ENCODE measurements at places on chromosomes 2 and 18.

- DNase-seq = no peak
Measured at GRCh38 chr18:59954241-59954640, 54.4 kb downstream of the PMAIP1 start.

DNA sequence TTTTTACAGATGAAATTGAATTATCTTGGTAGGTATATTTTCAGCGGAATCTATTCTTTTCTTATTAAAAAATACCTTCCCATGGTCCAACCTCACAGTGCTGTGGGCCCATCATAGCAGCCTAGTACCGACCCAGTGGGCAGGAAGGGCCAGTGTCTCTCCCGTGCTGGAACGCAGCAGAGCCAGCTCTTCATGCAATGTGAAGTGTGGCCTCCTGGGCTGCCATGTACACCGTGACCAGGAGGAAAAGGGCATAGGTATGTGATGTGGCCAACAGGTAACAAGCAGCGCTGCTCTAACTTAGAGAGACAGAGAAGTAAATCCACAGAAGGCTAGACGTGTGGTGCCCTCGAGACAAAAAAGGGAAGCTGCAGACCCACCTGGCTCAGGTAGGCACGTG lies 221.1 kb upstream of the SALL3 start:
- DNase-seq = no peak

DNA sequence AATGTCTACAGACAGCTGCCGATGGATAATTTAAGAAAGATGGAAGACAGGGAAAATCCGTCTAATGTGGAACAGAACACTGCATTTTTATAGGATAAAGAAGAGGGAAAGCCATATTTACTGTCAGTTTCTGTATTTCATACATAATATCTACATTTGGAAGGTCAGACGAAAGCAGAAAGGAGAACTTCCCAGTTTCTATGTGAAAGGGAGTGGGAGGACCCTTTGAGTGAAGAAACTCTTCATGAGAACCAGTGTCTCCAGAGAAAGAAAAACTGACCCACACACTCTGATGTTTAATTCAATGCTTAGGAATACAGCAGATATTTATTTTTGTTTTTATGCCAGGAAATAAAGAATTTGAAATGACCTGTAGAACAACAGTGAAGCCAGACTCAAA lies 127.2 kb downstream of the CALCRL start:
- DNase-seq = no peak

GRCh38 chr18:36634573-36635216 lies 194.1 kb downstream of the TPGS2 start:
- DNase-seq = no peak

GRCh38 chr18:70290482-70291294 lies 1.8 kb downstream of the SOCS6 start:
- no peak for DNase-seq

- peak; percentile 92 for DNase-seq
Measured at GRCh38 chr2:5691221-5691984, 781 bp upstream of the SOX11 start.

DNA sequence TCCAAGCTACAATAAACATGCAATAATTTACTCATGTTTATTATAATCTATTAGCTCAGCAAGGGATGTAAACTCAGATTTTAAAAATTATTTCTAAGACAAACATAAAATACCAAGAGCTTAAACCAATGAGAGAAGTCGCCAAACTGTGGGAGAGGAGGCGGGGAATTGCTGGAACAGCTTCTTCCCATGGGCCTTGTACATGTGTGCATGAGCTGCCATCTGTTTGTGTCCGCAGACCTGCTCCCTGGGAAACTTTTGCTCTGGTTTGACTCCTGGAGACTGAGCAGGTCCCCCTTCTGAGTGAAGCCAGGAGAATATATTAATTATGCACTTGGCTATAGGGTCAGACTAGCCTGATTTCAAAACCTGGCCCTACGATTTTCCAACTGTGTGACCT lies 655.9 kb upstream of the SOX11 start:
- no peak for DNase-seq

DNA sequence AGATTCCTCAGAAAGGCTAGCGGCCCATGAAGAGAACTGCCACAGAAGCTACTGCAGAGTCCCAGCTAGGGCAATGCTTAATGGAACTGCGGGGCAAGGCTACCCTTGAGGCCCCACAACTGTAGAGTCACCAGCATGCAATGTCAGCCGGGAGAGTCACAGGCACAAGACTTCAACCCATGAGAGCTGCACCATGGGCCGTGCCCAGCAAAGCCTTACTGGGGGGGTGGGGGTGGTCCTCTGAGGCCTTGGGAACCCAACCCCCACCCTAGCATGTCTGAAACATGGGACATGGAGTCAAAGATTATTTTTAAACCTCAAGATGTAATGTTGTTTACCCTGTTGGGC lies 20.2 kb downstream of the DPP4 start:
- no peak for DNase-seq

DNA sequence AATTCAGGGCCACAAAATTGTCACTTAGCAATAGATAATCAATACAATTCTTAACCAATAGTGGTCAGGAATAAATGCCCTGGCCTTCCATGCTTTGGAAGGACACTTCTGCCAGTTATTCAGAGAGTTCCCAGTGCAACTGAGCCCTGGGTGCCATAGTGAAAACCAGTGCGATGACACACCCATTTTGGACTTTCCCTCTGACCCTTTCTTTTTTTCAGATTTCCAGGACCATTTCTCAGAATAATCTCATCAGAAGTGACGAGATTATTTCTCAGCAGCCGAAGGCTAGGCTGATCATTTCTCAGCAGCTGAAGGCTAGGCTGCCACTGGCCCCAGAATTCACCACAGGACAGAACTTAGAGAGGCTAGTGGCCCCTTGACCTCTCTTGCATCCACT lies 106.6 kb upstream of the MYCN start:
- no peak for DNase-seq

DNA sequence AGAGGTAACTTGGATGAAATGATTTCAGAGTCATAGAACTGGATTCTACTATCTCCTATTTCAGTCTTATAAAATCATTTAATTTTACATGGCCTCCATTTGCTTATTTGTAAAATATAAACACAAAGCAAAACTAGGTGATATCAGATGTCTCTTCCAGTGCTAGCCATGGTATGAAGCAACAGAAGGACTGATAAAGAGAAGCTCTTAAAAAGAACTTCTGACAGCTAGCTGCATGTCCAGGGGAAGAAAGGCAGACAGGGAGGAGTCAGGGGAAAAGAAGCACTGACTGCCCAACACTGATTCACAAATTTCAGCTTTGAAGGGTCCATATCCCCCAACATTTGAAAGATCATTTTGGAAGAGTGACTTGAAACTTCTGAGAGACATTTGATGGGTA lies 6.4 kb downstream of the SLC8A1 start:
- no peak for DNase-seq

DNA sequence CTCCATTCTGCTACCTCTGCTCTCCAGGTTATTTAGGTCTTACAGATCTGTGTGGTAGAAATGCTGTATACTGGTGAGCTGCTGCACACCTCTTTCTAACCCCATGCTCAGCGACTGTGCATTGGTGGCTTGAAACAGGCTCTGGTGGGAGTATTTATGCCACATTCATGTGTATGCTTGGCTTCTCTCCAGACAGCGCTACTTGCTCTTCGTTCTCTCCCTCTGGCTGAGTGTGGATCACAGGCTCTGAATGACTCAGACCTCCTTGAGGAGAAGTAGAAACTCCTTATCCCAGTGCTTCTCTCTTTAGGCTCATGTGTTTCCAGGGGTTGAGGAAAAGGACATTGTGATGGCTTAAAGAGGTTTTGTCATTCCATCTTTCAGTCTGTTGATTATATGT lies 54.9 kb downstream of the FHOD3 start:
- no peak for DNase-seq

GRCh38 chr18:54269893-54270844 lies 852 bp downstream of the POLI start:
- DNase-seq = peak; percentile 65

GRCh38 chr18:3510024-3510423 lies 60.1 kb downstream of the TGIF1 start:
- no peak for DNase-seq

DNA sequence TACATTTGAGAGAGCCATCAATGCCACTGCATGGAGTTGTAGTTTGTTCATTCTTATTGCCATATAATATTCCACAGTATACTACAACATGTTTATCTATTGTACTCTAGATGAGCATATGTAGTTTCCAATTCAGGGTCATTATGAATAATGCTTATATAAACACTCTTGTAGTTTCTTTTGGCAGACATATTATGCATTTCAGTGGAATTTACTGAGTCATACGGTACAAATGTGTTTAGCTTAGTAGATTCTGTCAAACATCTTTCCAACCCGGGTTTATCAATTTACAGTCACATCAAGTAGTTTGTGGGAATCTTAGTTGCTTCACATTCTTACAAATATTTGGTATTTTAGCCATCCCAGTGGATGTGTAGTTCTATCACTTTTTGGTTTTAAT lies 161.1 kb downstream of the KCNH7 start:
- DNase-seq = no peak

GRCh38 chr2:235201756-235202155 lies 249.9 kb downstream of the SH3BP4 start:
- DNase-seq = no peak

DNA sequence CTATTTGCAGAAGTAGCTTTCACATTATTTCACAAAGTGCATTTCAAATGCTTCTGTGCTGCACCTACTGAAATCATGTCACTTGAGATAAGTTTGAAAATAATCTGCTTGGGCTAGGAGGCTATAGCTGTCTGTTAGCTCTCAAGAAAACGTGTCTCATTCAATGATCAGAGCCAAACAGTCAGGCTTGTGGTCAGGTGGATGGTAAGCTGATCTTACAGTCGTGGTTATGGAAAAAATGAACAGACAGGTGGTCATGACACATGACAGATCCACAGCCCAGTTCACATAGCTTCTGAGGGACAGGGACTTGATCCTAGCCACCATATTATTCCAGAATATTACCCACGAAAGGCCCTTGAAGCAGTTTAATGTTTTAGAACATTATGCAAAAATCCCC lies 26.5 kb upstream of the RFX8 start:
- DNase-seq = no peak

DNA sequence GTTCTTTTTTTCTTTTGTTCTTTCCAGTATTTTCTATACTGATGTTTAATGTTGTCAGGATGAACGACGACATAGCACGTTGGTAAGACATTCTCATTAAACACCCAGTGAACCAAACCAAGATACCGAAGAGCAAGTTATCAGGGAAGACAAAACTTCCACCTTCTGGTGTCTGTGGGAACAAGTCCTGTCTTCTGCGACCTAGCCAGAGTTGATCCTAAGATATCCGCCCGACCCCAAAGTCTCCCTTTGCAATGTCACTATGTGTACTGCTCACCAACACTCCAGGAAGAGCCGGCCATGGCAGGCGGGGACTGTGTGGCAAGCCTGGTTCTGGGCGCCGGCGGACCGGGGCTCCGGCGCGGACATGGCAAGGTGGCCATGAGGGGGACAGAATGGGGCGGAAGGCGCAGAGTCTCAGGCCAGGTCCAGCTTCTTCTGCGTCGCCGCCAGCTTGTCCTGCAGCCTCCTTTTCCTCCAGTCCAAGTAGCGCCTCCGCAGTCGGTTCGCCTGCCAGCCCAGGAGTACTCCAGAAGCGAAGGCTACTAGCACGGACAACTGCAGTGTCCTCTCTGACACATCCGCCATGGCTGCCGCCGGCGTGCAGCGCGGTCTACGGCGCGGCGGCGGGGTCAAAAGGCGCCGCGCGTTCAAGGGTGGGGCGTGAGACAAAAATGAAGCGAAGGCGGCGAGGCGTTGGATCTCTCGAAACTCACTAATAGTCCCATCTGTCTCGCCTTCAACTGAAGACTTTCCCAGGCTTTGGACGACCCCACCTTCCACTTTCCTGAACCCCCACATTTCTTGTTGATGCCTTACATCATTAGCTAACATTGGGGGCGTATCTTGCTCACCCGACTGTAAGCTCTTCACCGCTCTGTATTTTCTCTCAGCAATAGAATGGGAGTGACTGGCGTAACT lies at the start of gene MTLN:
MTLN (minus strand) TSS at position 610 of the 921 bp plus-strand sequence; CDS start at position 588, 22 bp downstream.
- peak; percentile 83 for DNase-seq

GRCh38 chr18:48838166-48838775 lies 112.5 kb downstream of the SMAD7 start:
- no peak for DNase-seq

DNA sequence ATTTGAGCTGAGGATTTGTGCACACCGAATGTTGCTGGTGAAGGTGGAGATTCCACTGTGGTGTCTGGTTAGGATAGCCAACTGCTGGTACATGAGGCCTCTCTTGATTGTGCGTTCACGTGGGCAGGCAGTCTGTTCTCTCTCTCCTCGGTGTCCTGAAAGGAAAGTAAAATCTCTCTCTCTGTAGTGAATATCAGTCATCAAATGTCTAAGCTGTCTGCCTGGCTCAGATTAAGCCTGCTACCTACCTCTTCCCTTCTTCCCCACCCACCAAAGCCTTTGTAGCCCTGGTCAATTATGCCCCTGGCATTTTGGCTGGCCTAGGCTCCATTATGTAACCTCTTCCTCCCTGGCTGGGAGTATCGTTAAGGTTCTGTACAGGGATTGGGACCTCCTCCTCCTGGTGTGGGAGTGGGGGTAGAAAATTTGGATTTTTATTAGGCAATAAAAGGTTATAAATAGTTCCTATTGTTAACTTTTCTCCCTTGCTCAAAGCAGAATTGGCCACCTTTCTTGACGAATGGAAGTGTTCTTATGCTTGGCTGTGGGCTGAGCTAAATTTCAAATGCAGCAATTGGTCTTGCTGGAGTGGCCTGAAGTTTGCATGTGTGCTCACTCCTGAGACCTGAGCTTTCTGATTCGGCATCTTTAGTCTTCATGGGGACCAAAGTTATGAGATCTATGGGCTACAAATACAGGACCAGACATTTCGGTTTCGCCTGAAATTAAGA lies 148.8 kb downstream of the WDSUB1 start:
- no peak for DNase-seq

DNA sequence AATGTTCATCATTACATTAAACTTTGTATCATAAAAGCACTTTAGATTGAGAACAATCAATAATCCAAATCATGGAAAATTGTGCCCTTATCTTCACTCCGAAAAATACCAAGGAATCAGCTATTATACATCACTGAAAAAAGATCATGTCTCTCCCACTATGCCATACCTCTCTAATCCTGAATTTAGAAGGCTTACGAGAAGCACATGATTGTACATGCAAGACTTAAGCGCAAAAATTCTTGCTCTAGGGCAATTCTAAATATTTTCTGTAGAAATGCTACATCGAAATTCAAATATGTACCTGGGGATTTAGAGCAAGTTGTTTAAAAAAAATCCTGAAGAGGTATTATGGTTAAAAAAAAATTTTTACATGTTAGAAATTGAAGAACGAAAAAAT lies 1.3 kb downstream of the CYTIP start:
- DNase-seq = no peak

- DNase-seq = peak; percentile 65
Measured at GRCh38 chr2:6254441-6254840, 562.3 kb downstream of the SOX11 start.

DNA sequence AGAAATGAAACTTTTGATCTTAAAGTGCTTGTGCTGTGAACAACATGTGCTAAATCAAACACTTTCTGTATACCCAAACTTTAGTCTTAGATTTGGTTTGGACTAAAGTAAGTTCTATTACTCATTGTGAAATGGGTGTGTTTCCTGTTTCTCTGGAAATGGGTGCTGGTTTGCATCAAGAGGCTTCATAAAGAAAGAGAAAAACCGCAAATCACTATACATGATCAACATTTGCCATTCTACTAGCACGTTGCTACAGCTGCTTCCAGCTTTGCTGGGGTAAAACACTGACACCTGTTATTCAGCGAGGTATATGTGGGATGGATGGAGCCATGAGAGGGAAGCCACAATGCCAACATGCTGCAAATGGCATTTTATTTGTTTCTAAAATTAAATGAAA lies 547.0 kb upstream of the ACVR2A start:
- no peak for DNase-seq

GRCh38 chr18:49859725-49860124 lies 46.4 kb upstream of the ACAA2 start:
- DNase-seq = no peak
